ENCODE measurements at places on chromosomes 7 and 10.

- DNase-seq: no peak
Measured at GRCh38 chr10:62106929-62107519, 161.6 kb downstream of the RTKN2 start.

DNA sequence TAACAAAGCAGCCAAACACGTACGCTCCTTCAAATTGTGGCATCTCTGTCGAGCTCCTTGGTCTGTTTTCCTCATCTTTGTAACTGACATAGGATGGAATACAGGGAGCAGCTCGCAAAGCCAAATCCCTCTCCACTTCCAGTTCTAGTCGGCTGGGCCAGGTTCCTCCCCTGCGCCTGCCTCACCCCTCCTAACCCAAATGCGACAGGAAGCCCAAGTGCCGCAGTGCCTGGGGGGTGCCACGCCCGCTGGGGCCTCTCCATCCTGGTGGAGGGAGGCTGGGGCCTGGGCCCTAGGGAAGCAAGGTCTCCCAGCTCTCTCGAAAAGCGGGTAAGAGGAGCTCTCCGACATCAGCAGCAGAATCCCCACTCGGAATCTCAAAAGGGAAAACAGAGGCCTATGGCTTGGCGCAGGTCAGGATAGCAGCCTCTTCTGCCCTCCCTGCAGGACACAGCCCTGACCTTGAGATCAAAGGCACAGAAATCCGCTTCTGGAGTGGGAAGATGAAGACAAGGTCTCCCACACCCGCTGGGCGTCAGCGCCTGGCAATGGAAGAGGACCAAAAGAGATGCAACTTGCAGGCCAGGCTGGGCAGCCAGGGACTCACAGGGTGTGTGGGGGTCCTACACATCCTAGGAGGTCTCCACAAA is 165.8 kb downstream of the NRF1 start:
- no peak for DNase-seq

GRCh38 chr7:50355817-50356178 is 51.3 kb downstream of the IKZF1 start:
- DNase-seq: no peak

GRCh38 chr10:90769946-90770841 is 87.6 kb downstream of the HTR7 start:
- no peak for DNase-seq

All from GM04504 (cell line).